ENCODE measurements at places on chromosomes 5 and 9. TPM values are rescaled to one million over a fixed set of nuclear protein-coding genes. Genes with fewer than 3 reads are reported as not detected.

- DNase-seq, result no peak
- no peaks in the 10 kb centered on the region for H3K36me3 ChIP-seq
- no peak overlapping the region for H3K27ac ChIP-seq
- H3K27me3 ChIP-seq, result no peaks in the 10 kb centered on the region
- H3K4me3 ChIP-seq, result no peak overlapping the region
- H3K4me1 ChIP-seq, result no peaks in the 10 kb centered on the region
Measured at GRCh38 chr5:149205625-149206523, 64.6 kb downstream of the ABLIM3 start.

DNA sequence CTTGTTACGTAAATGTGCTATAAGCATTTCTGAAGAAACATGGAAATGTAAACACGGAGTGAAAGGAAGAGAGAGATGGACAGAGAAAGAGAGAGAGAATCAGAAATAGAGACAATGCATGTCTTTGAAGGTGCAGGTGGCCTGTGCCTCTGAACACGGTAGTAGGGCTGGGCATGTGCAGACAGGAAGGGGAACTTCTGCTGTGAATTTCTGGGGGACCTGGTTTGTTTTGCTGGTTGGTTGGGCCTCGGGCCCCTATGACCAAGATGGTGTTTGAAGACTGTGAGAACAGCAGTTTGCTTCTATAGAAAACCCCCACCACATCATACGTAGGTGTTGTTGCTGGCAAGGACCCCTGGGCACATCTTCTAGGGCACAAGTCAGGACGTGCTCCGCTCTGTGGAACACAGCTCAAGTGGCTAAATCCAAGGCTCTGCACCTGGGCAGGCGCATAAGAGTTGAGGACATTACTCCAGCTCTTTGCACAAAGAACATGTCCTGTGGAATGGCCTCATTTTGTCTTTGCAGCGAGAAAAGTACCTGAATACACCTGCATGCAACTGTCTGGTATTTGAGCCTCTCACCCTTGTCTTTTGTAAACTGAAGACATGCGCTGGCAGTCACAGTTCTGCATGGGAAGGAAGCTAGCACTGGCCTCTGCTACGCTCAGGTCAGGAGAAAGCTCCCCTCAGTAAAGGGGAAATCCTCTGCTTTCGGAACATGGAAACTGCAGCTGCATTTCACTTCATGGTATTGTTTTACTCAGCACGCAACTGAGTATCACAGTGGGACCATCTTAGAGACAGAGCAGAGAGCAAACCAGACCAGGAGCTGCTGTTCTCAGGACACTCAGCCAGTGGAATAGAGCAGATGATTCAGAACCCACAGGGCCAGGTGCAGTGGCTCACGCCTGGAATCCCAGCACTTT lies 2.7 kb downstream of the OR2V2 start:
- H3K4me3 ChIP-seq, result no peak overlapping the region
- no peaks in the 10 kb centered on the region for H3K36me3 ChIP-seq
- DNase-seq, result no peak
- peaks cover 16% of the 10 kb centered on the region for H3K27me3 ChIP-seq
- no peak overlapping the region for H3K27ac ChIP-seq
- H3K4me1 ChIP-seq, result no peaks in the 10 kb centered on the region

- no peak overlapping the region for H3K27ac ChIP-seq
- DNase-seq, result no peak
- H3K4me1 ChIP-seq, result no peaks in the 10 kb centered on the region
- no peaks in the 10 kb centered on the region for H3K27me3 ChIP-seq
- H3K4me3 ChIP-seq, result no peak overlapping the region
- H3K36me3 ChIP-seq, result no peaks in the 10 kb centered on the region
Measured at GRCh38 chr9:92385001-92385400, 19.4 kb downstream of the OGN start.

DNA sequence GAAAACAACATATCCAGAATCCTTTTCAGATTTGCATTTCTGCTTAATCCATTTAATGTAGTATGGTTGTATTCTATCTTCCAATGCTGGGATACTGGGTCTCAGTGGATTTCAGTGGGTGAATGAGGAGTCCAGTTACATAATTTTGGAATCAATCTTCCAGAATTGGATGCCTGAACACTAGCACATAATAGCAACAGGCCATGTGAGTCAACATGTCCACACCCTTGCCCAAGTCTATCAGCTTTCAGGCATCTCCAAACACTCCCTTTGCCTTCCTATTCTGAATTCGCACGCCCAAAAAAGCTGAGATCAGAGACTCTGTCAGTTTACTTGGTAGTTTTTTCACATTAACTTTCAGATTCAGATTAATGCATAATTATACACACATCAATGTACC lies 202.6 kb downstream of the TSSK1B start:
- H3K4me1 ChIP-seq, result no peaks in the 10 kb centered on the region
- H3K36me3 ChIP-seq, result no peaks in the 10 kb centered on the region
- no peak overlapping the region for H3K27ac ChIP-seq
- H3K27me3 ChIP-seq, result peaks cover 8% of the 10 kb centered on the region
- no peak for DNase-seq

CEL gene
- 0.57 TPM for total RNA-seq

DNA sequence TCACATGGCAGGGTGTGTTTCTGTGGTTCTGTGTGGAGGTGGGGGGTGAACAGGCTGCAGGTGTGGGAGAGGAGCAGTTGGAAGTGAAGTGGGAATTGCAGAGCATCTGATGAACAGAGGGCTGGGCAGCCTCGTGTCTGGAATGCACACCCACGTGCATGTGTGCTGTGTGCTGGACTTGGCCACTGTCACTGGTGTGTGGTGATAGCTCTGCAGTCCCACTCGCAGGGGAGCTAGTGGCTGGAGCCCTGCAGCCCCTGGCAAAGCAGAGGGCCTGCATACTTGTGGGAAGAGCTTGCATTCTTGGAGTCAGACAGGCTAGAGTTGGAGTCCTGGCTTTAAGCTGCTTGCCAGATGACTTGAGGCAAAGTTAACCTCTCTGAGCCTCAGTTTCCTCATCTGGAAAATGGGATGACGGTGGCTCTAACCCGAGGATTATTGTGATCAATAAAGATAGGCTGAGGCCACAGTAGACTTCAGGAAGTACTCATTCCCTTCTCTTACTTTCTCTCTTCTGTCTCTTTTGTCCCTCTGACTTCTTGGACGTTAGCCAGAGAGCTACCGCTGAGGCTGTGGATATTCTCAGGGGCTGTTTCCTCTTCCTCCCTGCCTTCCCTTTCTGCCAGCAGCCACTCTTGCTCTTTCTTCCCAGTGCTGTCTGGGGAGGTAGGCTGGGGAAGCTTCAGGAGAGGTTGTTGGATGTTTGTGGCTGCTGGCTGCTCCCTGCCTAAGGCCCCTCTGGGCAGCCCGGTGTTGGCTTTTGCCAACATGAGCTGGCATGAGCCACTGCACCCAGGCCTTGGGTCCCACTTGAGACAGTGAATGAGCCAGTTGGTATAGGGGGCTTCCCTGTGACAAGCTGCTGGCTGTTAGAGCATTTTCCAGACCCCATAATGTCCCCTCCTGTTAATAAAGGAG lies 18.3 kb downstream of the PSAT1 start:
- no peak overlapping the region for H3K4me3 ChIP-seq
- no peaks in the 10 kb centered on the region for H3K4me1 ChIP-seq
- no peaks in the 10 kb centered on the region for H3K36me3 ChIP-seq
- no peaks in the 10 kb centered on the region for H3K27me3 ChIP-seq
- H3K27ac ChIP-seq, result no peak overlapping the region

CDH12 gene
- not detected for total RNA-seq

ANKRD31 gene
- 0.10 TPM for total RNA-seq

- no peak overlapping the region for H3K4me3 ChIP-seq
- H3K27me3 ChIP-seq, result no peaks in the 10 kb centered on the region
- no peaks in the 10 kb centered on the region for H3K36me3 ChIP-seq
- H3K27ac ChIP-seq, result no peak overlapping the region
Measured at GRCh38 chr9:118644066-118644465, 725.2 kb downstream of the BRINP1 start.

DNA sequence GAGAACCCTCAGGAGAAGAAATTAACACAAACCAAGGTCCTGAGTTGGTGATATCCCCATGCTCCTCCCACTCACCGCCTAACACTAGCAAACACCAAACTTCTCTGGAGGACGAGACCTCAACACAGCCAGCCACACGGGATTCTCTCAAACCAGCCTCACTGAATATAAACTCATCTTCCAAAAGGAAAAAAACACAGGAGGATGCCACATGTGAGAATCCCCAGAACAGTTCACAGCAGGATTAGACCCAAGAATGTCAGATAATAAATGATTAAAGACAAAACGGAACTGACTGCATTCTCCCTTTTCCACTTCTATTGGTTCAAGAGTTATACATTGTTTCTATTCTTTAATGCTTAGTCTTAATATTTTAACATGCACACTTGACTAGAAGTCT lies 89.2 kb downstream of the LPAR1 start:
- no peak for DNase-seq
- no peak overlapping the region for H3K27ac ChIP-seq
- no peaks in the 10 kb centered on the region for H3K36me3 ChIP-seq
- H3K4me3 ChIP-seq, result no peak overlapping the region

DNA sequence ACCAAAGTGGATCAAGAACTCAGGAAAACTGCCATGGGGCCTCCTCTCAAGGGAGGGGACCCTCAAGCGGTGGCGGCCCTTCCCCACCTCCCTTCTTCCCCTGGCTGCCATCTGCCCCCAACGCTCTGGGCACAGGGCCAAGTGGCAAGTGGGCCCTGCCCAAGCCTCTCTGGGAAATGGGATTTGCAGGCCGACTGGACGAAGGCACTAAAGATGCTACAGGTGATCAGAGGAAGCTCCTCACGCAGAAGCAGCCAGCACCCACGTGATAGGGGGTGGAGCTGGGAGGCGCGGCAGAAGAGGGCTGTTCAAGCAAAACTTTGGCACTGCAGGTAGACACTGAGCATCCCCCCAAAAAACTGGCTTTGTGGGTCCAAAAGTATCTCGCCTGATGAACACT lies 52.7 kb upstream of the UBTD2 start:
- no peaks in the 10 kb centered on the region for H3K36me3 ChIP-seq
- H3K27ac ChIP-seq, result no peak overlapping the region
- no peak for DNase-seq
- H3K4me3 ChIP-seq, result no peak overlapping the region

GRCh38 chr5:115069087-115069968 lies 100.4 kb downstream of the TRIM36 start:
- H3K27me3 ChIP-seq, result no peaks in the 10 kb centered on the region
- H3K36me3 ChIP-seq, result no peaks in the 10 kb centered on the region
- H3K27ac ChIP-seq, result no peak overlapping the region
- peak; percentile 25 for DNase-seq
- H3K4me3 ChIP-seq, result no peak overlapping the region
- H3K4me1 ChIP-seq, result peaks cover 6% of the 10 kb centered on the region

GRCh38 chr5:52880541-52880940 lies 92.8 kb downstream of the ITGA1 start:
- no peak overlapping the region for H3K4me3 ChIP-seq
- no peak overlapping the region for H3K27ac ChIP-seq
- H3K36me3 ChIP-seq, result no peaks in the 10 kb centered on the region
- no peak for DNase-seq
- no peaks in the 10 kb centered on the region for H3K4me1 ChIP-seq

DNA sequence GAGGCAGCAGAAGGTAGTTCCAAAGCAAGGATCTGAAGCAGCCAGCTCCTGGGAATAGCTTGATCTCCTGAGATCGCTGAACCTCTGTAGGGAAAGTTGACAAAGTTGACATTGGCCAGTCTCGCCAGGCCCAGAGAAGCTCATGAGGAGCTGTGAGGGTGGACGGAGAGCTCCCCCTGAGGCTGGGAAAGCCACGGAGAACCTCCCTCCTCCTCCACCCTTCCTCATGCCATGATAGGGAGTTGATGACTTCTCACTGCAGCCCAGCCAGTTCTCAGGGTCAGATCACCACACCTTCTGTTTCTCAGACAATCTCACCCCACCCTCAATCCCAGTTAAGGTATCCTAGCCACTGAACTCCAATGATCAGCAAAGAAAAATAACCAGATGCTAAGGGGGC lies 30.4 kb upstream of the KCNV2 start:
- H3K36me3 ChIP-seq, result no peaks in the 10 kb centered on the region
- H3K4me3 ChIP-seq, result no peak overlapping the region
- H3K4me1 ChIP-seq, result no peaks in the 10 kb centered on the region
- H3K27me3 ChIP-seq, result no peaks in the 10 kb centered on the region

- H3K4me1 ChIP-seq, result peaks cover 18% of the 10 kb centered on the region
- no peaks in the 10 kb centered on the region for H3K27me3 ChIP-seq
- H3K36me3 ChIP-seq, result no peaks in the 10 kb centered on the region
- no peak overlapping the region for H3K27ac ChIP-seq
- H3K4me3 ChIP-seq, result peak overlapping the region; percentile 78
Measured at GRCh38 chr5:140555747-140556312, 1.4 kb downstream of the SRA1 start.

SCGB3A2 gene
- not detected for total RNA-seq

DNA sequence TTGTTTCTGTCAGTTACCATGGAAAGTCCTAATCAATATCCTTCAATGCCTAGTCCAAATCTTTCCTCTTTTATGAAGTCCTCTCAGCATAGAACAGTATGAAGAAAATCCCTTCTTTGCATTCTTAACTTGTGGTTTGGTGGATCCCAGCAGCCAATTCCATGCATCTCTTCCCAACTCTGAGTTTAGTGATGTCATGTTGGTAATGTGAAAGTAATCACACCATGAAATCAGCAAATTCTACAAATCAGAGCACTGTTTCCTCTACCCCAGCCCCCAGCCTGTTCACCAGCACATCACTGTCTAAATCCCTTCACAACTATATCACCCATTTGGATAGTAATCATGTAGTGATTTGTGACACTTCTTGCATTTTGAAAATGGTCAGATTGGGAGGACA lies 4.7 kb upstream of the C1QTNF2 start:
- peaks cover 8% of the 10 kb centered on the region for H3K27me3 ChIP-seq
- H3K36me3 ChIP-seq, result no peaks in the 10 kb centered on the region
- no peak for DNase-seq

INSL6 gene
- total RNA-seq, result not detected

DNA sequence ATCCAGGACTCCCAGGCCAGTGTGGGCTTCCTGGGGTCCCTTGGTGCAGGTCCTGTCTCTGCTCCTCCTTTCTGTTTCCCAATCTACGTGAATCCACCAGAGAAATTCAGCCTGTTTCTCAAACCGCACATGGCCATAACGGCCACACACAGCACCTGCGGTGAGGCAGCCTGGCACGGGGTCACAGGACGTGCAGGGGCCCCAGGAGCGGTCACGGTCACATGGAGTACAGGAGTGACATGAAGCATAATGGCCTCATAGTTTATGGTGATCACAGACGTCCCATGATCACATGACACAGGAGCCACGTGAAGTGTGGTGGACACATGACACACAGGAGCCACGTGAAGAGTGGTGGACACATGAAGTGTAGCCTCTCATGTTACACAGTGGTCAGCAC lies 248.5 kb upstream of the IRX4 start:
- H3K27me3 ChIP-seq, result no peaks in the 10 kb centered on the region
- DNase-seq, result no peak
- no peak overlapping the region for H3K4me3 ChIP-seq

GRCh38 chr5:144451187-144451973 lies 280.7 kb downstream of the KCTD16 start:
- no peak overlapping the region for H3K27ac ChIP-seq
- no peaks in the 10 kb centered on the region for H3K36me3 ChIP-seq
- no peak overlapping the region for H3K4me3 ChIP-seq
- DNase-seq, result no peak

DNA sequence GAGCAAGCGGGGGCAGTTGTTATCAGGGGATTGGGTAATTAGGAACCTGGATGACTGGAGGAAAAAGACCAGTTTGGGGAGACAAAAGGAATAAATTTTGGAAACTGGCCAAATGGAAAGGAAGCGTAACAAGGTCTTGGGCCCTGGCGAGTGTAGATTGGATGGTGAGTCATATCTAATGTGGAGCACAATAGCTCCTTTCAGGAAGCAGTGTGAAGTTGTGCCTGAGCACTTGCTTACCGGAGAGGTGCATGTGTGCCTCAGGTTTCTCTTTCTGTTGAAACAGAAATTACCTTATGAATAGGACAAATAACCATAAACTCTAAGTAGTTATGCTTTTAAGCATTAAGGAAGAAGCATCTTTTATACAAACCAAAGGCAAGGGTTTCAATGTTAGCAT lies 176.4 kb downstream of the KIF4B start:
- no peaks in the 10 kb centered on the region for H3K4me1 ChIP-seq
- no peaks in the 10 kb centered on the region for H3K27me3 ChIP-seq
- no peak for DNase-seq
- H3K4me3 ChIP-seq, result no peak overlapping the region
- no peak overlapping the region for H3K27ac ChIP-seq

Measured in B cell (primary cell).